Tongue (tissue), 3 donors: ENCODE measurements at places on chromosomes 5 and 9. TPM values are rescaled to one million over a fixed set of nuclear protein-coding genes. Genes with fewer than 3 reads are reported as not detected.

Gene OBP2A
- not detected for total RNA-seq

Gene PTPRD
- 105 TPM for total RNA-seq

- peak; percentile 32 for DNase-seq
Observed at GRCh38 chr5:91194824-91195381, 188.2 kb downstream of the ARRDC3 start.

- DNase-seq: no peak
Observed at GRCh38 chr5:115209279-115209678, 39.6 kb upstream of the TRIM36 start.
